ELR (cell line): ENCODE measurements at places on chromosomes 3 and 15.

- no peak for DNase-seq
These were observed 8.5 kb downstream of the ETV5 start for GRCh38 chr3:186100398-186100797.

DNA sequence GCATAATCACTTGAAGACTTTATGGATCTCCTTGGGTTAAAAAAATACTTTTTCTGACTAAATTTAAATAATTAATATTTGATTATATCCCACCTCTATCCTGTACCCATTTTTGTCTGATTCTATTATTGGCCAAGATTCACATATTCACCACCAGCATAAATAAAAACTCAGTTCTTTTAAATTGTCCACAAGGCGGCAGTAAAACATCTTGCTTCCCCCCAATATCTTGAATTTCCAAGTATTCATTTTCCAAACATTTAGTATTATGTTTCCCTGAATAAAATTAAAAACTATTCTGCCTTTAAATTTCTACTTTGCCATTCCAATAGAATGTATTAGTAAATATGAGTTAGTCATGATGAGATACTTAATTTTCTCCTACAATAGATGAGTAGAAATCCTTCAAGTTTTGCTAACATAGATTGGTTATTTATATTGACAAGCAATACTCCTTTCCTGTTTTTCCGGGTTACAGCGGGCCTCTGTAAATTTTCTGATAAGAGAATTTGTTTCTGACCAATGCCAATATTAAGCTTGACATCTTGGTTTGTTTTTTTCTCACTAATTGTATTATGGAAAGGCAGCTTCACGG is 218.7 kb upstream of the MDFIC2 start:
- peak; percentile 41 for DNase-seq

- DNase-seq, result no peak
These were observed 78.3 kb downstream of the ADAMTSL3 start for GRCh38 chr15:83732196-83732595.

- no peak for DNase-seq
These were observed 54.9 kb downstream of the SLCO3A1 start for GRCh38 chr15:91908391-91908790.

- no peak for DNase-seq
These were observed 6.1 kb upstream of the TMEM207 start for GRCh38 chr3:190455828-190456227.

GRCh38 chr15:59138243-59138642 is 33.3 kb downstream of the CCNB2 start:
- DNase-seq, result peak; percentile 66

GRCh38 chr3:66673293-66673692 is 172.5 kb upstream of the LRIG1 start:
- DNase-seq, result no peak

DNA sequence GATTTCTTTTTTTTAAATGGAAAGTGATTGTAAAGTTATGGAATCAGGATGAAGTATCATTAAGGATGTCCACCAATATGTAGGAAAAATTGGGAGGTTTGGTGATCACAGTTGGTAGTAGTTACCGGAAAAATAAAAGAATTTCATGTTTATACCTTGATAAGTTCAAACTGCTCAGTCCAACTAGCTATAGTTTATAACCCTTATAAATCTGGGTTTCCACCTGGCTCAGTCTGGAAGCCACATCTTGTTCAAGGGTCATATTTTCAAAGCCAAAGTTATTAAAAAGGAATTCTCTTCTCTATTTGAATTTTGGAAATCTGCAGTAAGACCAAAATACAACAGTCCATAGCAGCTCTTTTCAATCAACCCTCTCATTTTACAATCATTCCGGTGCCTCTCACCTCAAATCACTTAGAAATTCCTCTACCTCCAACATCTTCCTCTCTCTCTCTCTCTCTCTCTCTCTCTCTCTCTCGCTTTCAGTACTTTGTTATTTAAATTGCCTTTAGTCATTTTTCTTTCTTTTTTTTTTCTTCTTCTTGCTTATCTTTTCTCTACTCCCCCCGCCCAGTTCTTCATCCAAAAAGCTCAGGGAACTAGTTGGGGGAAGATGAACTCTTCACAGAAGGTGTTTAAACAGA is 186.2 kb upstream of the TBC1D5 start:
- DNase-seq, result no peak

DNA sequence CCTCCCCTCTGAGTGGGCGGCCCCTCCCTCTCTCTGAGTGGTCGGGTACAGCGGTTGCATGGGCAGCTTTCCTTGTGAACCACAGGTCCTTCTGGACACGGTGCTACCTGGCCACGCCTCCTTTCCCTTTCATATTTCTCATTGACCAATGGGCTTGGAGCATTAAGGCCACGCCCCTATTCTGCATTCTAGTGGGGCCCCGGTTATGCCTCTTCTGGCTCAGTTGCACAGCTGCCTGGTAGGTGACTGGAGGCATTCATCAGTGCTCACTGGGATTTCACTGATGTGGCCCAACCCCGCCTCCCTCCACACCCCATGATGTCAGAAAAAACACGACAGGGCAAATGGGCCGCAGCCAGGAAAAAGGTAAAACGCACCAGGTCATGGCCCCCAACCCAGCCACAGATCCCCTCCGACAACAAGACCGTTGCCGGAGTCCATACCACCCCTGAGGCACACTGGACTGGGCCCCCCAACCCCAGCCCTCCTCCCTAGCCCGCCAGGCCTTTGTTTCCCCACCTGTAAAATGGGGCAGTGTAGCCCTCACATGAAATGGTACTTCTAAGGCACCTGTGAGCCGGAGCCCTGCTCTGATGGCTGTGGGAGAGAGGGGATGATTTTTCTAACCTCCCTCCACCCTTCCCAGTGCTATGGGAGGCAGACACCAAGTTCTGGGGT is 26.3 kb downstream of the NGRN start:
- peak; percentile 48 for DNase-seq

GRCh38 chr3:158279609-158280008 is 169.7 kb downstream of the RSRC1 start:
- DNase-seq, result no peak

DNA sequence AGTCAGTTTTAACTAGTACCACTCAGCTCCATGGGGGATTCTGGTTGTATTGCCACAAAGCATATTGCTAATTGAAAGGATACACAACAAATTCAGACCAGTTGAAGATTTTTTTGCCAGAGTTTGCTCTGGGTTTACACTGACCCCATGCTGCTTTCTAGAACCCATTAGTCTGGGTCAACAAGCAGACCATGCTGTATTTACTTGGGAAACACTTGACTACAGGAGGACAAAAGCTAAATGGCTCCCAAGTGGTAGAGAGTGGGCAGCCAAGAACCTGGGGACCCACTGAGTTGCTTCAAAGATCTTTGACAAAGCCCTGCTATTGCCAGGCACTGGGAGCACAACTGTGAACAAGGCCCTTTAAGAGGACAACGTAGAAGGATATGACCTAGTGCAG is 86.8 kb upstream of the PSMD6 start:
- DNase-seq, result no peak

DNA sequence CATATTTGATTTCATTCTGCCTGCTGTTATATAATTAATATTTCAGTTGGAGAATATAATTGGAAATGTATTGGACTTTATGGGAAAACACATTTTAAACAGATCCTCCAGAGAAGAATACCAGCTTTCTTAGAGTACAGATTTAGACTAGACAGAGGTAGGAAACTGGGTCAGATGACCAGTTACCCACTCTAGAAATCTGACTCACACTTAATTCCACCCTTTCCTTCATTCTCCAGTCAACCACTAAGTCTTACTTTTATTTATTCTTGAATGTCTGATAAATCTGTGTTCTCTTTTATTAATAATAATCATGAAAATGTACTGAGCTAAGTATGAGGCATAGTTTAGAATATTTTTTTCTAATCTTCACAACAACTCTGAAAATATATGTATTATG is 110.7 kb downstream of the LRRC49 start:
- DNase-seq, result peak; percentile 29

- DNase-seq, result no peak
These were observed 268.1 kb upstream of the UBE2E2 start for GRCh38 chr3:22935040-22935439.

- no peak for DNase-seq
These were observed 475.2 kb upstream of the EPHA3 start for GRCh38 chr3:88632226-88632625.

GRCh38 chr15:38872732-38873131 is 308.1 kb upstream of the RASGRP1 start:
- no peak for DNase-seq

DNA sequence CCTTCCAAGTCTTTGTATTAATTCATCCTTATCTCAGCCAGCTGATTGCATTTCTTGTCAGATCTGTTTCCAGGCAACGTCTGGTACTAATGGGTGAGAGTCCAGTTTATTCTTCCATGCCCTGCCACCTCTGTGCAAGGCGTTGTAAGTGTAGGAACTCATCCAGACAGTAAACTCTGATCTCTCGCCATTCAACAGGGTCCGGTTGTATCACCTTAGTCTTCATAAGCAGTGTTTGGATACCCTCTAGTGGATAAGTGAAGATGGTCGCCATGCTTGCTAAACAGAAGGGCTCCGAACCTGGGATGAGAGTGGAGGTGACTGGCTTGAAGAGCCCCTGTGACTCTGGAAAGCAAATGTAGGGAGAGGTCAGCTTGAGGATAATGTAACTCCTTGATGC is 51.6 kb upstream of the CMTM7 start:
- peak; percentile 62 for DNase-seq

GRCh38 chr3:3074551-3075257 is 35.5 kb downstream of the IL5RA start:
- DNase-seq, result no peak

DNA sequence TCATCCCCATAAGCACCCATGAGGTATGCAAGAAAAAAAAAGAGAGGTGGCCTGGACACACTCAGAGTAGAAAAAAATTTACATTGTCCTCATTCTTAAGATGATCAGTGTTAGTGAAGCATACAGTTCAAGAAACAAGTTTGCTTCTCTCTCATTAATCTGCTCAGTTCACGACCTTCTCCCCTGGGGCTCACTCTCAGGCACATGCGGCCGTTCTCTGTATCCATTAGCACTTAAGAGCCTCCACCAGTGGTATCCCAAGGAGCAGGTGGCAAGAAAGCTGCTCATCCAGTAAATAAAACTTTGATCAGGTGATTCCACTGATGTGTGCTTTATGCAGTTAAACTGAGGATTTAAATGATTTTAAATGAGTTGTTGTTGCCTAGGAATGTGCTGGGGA is 57.4 kb downstream of the ARHGAP31 start:
- no peak for DNase-seq

DNA sequence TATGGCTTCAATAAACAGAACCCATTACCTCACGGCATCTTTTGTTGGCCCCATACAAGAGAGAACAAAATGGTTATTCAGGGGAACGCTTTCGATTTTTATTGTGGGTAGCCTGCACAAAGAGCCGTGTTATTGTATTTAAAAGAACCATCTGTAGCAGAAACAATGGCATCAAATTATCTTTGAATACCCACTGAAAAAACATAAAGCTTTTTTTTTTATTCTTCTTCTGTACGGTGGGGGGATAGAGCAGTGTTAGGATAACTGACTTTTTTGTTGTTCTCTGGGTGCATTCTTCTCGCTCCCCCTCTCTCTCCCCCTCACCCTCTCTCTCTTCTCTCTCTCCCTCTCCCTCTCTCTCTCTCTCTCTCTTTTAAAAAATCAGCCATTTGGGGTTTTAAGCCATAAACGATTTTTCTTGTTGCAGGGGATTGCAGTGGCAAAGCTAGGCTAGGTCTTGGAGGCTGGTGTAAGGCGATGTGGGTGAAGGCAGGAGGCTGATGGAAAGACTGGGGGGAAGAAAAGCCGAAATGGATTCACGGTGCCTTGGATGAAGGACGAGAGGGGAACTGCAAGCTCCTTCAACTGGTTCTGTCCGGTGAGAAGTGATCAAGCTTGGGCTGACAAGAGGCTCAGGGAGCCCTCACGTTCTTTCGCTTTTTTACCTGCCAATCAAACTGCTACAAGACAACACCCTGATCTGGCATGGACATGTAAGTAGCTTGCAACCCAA is 12.4 kb upstream of the SOX2 start:
- no peak for DNase-seq

- DNase-seq, result peak; percentile 35
These were observed 1.3 kb downstream of the DENND4A start for GRCh38 chr15:65790694-65791334.

DNA sequence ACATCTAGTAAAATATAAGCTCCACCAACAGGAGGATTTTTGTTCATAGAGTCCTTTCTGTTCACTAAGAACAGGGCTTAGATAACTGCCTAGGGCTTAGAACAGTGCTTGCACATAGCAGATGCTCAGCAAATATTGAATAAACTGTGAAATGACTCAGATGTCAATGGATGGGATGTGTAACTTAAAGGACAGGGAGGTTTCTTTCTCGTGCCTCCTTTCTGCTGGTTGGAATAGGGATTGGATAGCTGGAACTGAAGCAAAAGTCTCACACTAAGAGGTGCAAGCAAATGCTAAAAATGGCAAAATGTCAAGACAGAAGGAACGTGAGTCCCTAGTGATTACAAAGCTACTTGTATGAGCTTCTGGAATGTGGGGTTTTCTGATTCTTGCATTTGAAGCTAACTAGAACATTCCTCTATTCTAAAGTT is 392.8 kb upstream of the WNT5A start:
- DNase-seq, result peak; percentile 40

DNA sequence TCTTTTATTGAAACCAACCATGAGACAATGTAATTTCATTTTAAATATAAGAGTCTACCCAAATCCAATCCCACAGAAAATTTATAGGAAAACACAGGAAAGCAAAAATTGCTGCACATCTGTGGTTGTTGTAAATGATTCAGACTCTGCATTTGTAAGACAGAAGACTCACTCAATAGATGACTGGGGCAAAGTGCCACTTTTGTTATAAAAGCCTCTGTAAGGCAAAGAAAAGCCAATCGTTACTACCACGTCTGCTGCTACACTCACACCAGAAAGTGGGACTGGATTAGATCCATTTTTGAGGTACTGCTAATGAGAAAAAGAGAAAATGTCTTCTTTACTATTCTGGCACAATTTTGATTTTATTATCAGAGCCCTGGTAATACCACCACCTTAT is 74.9 kb downstream of the SEMA6D start:
- no peak for DNase-seq

- DNase-seq, result no peak
These were observed 47.6 kb downstream of the GAP43 start for GRCh38 chr3:115670911-115671310.
